ENCODE measurements at places on chromosomes 12 and 14.

GRCh38 chr14:103767336-103767894 is 51.8 kb downstream of the ZFYVE21 start:
- no peak for DNase-seq

DNA sequence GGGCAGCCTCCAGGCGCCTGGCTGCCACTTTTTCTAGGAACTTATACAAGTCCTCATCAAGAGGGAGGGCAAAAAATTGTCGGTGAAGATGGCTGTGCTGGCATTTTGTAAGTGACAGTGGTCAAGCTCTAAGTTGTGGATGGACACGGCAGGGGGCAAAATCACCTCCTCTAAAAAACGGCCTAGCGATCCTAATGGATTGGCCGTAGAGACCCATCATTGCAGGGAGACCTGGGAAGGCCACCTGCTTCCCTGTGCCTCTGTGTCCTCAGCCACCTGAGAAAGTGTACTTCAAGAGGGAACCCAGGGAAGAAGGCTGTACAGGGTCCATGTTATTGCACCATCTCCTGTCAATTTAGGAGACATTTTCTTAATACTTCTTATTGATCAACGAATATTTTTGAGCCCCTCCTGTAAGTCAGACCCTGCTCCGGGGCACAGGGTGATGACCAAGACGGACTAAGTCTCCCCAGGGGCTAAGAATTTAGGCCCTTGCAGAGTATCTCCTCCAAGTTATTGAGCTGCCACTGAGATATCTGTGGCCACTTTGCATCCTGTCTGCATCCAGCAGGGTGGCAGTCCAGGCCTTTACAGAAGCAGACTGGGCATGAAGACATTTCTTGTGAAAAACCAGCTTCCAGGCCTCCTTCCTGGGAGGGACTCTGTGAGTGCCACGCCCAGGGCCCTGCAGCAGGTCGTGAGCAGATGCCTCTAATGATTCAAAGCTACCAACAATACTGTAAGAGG is 40.5 kb downstream of the PSMA6 start:
- DNase-seq = peak; percentile 75

DNA sequence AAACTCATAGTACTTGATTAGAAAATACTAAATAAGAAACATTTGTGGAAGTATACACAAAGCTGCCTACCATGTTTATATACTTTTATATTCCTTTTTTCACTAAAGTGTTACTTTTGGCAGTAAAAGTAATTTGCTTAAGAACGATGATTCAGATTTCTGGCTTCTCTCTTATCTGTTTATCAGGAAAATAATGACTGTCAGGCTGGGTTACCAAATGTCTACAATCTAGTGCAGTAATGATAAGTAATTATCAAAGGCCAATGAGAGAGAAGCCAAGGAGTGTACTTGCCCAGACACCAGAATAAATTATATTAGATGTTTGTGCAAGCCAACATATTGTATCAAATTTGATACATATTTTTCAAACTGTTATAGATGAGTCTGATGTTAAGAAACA is 113.4 kb downstream of the RALGAPA1 start:
- DNase-seq = no peak

- DNase-seq = no peak
These were observed 73.9 kb upstream of the TBX5 start for GRCh38 chr12:114479831-114480230.

Data from stimulated activated CD4-positive, alpha-beta T cell treated with anti-CD3 and anti-CD28 coated beads, Interleukin-1b, Interleukin-23, amount 100 ng/mL, for 48 hours (primary cell).